ENCODE measurements at places on chromosomes 1 and 21. TPM values are rescaled to one million over a fixed set of nuclear protein-coding genes. Genes with fewer than 3 reads are reported as not detected.

The B3GALT2 gene
- total RNA-seq, result 5.3 TPM

The RPE65 gene
- total RNA-seq, result not detected

The AMPD1 gene
- total RNA-seq, result not detected

- no peak for ATAC-seq
Measured at GRCh38 chr21:44434936-44435635, 20.2 kb upstream of the LRRC3 start.

GRCh38 chr1:160858097-160858496 lies 4.6 kb downstream of the CD244 start:
- no peak for ATAC-seq

- no peak for ATAC-seq
Measured at GRCh38 chr1:105793536-105794146, 1262.8 kb upstream of the PRMT6 start.

- ATAC-seq, result no peak
Measured at GRCh38 chr1:10651389-10651766, 145.1 kb downstream of the CASZ1 start.

- ATAC-seq, result peak; percentile 10
Measured at GRCh38 chr1:115184260-115184950, 95.1 kb upstream of the TSPAN2 start.
